Activated naive CD8-positive, alpha-beta T cell treated with anti-CD3 and anti-CD28 coated beads, Interleukin-2, amount 10 ng/mL, durations not matched to agents 7 days and 5 days (primary cell): ENCODE measurements at places on chromosomes 11 and 22. TPM values are rescaled to one million over a fixed set of nuclear protein-coding genes. Genes with fewer than 3 reads are reported as not detected.

DNA sequence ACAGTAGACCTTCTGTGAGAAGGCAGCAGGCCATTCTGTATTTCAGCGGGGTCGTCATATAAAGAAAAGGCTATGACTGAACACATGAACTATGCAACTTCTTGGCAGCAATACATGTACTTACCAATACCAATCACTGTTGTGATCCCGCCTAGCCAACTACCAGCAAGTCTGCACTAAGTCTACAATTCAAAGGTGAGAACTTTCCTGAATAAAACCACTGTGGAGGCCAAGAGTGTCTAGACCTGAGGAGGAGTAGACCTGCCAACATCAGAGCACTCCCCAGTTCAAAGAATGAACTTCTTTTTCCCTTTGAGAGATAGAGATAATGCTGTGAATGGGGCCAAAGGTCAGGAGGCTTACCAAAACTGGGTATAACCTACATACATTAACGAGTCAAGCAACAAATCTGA, 108.2 kb downstream of the SIK3 start:
- DNase-seq: no peak

Gene SOX10
- total RNA-seq: not detected

- peak; percentile 77 for DNase-seq
Measured at GRCh38 chr22:22342697-22343580, 98.4 kb downstream of the VPREB1 start.

GRCh38 chr11:91293119-91293518, 931.5 kb upstream of the FAT3 start:
- DNase-seq: no peak

GRCh38 chr11:19091366-19091765, 25.6 kb upstream of the ZDHHC13 start:
- no peak for DNase-seq

DNA sequence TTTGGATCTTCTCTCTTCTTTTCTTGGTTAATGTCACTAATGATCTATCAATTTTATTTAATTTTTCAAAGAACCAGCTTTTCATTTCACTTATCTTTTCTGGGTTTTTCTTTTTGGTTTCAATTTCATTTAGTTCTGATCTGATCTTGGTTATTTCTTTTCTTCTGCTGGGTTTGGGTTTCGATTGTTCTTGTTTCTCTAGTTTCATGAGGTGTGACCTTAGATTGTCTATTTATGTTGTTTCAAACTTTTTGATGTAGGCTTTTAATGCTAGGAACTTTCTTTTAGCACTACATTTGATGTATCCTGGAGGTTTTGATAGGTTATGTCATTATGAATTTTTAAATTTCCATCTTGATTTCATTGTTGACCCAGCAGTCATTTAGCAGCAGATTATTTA, 142.3 kb downstream of the C11orf87 start:
- DNase-seq: no peak
